ENCODE measurements at places on chromosomes 3 and 15.

DNA sequence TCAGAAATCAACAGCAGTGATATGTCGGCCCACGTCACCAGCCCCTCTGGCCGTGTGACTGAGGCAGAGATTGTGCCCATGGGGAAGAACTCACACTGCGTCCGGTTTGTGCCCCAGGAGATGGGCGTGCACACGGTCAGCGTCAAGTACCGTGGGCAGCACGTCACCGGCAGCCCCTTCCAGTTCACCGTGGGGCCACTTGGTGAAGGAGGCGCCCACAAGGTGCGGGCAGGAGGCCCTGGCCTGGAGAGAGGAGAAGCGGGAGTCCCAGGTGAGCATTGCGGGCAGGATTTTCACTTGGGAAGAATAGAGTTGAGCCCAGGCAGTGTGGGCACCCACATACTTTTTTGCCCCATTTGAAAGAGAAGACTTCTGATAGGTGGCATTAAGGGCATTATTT is 57.4 kb downstream of the DNASE1L3 start:
- DNase-seq = no peak

GRCh38 chr3:59578129-59578528 is 528.3 kb upstream of the CFAP20DC start:
- DNase-seq = no peak

- DNase-seq = no peak
Measured at GRCh38 chr3:148187296-148187695, 510.4 kb upstream of the AGTR1 start.

DNA sequence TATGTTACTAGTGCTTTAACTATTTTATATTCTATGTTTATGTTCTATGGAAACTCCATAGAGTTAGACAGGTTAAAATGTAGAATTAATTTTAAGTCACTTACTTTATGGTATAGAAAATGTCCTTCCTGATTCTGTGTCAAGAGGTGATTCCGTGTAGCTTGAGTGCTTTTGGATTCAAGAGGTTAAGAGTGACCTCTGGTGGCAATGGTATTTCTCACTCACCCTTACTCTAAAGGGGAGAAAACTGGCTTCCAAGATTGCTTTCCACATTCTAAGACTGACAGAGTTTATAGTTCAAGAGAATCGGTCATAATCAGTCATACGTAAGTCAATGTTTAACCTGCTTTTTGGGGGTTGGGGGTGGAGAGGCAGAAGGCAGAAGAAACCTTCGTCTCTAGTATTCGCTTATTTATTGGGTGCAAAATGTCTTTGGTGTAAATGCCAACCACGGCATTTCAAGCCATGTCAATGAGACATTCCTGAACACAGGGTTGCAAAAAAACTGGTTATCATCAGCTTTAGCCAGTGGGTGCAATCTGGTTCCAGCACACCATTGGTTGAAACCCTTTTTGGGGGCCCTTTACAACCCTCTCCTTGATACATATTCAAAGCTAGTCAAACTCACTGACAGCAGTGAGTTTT is 92.0 kb upstream of the VGLL3 start:
- DNase-seq = no peak

DNA sequence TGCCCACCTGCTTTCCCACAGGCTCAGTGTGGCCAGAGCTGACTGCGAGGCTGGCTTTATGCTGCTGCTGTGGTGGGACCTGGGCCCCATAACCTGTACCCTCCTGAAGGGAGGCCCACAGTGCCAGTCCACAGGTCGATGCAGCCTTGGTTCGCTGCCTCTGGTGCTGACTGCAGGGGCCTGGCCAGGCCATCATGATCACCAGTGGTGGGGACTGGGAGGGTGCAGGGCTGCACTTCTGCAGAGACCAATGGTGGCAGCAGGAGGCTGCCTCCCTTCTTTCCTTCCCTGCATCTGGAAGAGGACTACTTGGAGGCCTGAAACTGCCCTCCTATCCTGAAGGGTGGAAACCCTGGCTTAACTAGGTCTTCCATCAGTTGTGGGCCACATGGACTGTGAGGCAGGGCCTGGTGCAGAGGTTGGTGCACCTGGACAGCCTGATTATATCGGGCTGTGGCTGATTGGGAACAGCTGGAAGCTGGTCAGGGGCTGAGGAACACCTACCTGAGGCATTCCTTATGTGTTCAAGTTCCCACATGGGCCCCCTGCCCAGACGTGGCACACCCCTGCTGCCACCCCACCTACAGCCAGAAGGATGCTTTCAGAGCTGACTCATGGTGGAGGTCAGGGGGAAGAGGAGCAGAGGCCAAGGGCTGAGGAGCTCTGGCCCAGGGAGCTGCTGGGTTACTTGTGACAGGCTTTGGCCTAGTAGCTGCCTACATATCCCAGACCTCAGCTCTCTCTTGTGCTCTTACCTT is 29.8 kb downstream of the POMGNT2 start:
- no peak for DNase-seq

- no peak for DNase-seq
Measured at GRCh38 chr15:65414841-65415621, 7.7 kb downstream of the IGDCC4 start.

DNA sequence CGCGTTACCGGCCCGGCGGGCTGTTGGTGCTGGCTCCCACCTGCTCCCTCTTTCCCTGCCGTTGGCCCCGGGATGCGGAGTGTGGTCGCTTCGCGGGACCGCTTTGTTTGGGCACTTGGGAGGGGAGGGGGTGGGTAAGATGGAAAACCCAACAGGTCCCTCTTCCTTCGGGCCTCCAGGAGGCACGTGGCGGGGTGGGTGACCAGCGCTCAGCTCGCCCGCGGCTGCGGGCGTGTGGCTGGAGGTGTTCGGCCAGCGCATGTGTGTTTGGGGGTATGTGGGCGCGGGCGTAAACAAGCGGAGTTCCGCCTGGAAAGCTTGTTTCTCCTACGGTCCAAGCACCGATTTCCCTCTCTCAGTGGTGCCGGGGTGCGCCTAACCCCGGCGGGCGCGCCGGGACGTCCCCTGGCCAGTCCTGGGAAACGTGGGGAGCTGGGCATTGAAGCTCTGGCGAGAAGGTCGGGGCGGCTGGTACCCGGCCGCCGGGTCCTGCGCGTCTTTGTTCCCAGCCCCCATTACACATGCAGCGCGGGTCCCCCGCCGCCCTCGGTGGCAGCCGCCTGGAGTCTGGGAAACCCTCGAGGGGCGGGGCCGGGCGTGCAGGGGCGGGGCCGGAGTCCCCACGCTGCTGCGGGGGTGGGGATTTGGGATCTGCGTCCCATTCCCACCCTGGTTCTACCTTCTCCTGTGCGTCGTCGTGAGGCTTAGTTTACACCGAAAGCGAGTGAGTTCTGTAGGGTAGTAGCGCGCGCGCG is 1.4 kb downstream of the ACVR2B start:
- no peak for DNase-seq

- DNase-seq = no peak
Measured at GRCh38 chr3:163939926-163940325, 1138.4 kb downstream of the SI start.

DNA sequence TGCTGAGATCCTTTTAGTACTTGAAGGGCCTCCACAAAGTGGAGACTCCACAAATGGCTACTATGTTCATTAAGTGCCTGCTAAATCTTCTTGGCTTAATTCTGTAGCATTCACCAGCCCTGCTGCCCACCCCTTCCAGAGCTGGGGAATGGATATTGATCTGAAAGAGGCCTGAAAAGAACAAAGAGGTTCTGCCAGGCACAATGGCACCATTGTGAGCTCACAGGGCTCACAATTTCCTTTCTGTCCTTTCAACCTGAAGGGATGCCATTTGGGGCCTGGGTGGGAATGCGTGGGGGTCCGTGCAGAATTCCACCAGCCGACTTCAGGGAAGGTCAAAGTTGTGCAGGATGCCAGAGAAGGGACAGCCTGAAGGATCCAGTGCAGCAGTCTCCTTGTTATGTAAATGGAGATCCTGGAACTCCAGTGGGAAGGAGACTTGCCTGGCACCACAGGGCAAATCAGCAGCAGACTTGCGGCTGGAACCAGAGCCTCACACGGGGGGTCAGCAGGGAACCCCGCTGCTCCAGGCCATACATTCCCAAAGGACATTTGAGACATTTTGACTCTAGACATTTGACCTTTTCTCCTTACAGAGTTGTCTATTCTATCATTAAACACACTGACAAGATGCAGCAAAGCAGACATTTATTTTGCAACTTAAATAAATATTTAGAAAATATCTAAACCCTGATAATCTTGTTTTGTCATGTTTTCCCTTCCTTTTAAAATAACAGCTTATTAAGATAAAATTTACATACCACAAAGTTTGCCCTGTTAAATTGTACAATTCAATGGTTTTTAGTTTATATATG is 21.5 kb upstream of the MORF4L1 start:
- no peak for DNase-seq

- no peak for DNase-seq
Measured at GRCh38 chr3:72462595-72463011, 385.6 kb downstream of the SHQ1 start.

DNA sequence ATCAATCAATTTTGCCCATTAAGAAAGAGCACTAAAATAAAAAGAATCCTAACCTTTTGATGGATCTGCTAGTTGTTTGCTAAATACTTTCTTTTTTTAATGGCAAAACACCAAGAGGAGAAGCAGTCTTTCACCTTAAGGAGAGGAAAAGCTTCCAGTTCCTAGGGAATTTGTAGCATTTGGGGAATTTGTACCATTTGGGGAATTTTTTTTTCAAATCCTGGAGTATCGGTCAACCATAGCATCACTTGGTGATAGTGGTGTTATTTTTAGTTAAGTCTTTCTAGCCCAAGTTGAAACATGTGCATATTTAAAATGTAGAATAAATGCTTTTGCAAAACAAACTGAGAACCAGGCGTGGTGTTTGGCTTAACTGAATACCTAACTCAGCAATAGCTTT is 117.5 kb upstream of the SEMA6D start:
- DNase-seq = no peak

- DNase-seq = no peak
Measured at GRCh38 chr3:150898046-150898754, 7.0 kb downstream of the MINDY4B start.
